Karpas-422 (cell line): ENCODE measurements at places on chromosomes 6 and 20. TPM values are rescaled to one million over a fixed set of nuclear protein-coding genes. Genes with fewer than 3 reads are reported as not detected.

DNA sequence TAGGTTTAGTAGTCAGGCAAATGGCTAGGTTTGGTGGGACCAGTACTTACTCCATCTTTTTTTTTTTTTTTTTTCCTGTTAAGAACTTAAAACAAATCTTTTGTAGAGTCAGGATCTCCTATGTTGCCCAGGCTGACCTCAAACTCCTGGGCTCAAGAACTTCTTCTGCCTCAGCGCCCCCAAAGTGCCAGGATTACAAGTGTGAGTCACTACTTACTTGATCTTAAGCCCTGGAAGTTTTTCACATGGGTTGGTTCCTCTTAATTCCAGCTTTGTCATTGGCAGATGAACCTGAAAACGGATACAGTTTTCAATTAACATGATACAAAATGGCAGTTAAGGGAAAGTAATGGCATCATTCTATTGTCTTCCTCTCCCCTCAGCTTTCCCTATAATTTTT, 179.4 kb upstream of the JAG1 start:
- no peak for DNase-seq
- H3K36me3 ChIP-seq = no peaks in the 10 kb centered on the region
- 0 out of 2 replicates have a peak, but pooled peaks cover 2% of the 10 kb centered on the region for H3K27me3 ChIP-seq
- H3K4me1 ChIP-seq = no peaks in the 10 kb centered on the region

DNA sequence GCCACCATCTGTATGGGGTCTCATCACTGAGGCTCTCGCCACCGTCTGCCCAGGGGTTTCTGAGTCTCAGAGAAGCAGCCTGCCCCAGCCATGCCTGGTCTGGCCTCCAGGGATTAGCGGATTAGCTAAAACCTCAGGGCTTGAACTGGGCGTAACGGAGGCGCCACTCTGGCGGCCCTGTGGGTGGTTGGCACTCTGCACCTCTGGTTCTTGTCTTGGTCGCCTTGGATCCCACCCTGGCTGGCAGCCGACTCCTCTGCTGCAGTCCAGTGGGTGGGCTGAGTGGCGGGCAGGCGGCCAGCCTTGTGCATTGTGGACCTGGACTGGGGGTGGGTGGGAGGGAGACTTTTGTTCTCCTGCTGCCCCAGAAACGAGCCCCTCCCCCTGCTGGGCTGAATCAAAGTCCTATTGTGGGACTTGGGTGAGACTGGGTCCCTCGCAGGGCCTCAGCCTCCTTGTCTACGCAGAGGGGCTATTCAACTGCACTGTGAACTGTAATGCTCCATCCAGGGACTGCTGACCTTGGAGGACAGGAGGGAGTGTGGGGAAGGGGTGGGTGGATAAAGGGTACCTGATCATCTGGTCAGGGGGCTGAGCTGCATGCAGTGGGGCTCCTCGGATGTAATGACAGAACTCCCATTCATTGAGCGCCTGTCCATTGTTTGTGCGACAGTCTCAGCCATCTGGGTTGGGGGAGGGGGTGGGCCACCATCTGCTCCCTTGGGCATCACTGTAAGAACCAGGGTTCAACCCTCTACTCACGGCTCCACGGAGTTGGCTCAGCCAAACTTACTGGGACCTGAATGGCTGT, 23.9 kb downstream of the SUN5 start:
- no peak overlapping the region for H3K4me3 ChIP-seq
- no peak for DNase-seq
- no peaks in the 10 kb centered on the region for H3K27me3 ChIP-seq
- no peak overlapping the region for H3K27ac ChIP-seq
- no peaks in the 10 kb centered on the region for H3K36me3 ChIP-seq
- H3K4me1 ChIP-seq = no peaks in the 10 kb centered on the region

Gene PTPRA
- total RNA-seq = 45.2 and 58.4 TPM in 2 replicates

- H3K27me3 ChIP-seq = no peaks in the 10 kb centered on the region
- peaks cover 63% of the 10 kb centered on the region for H3K36me3 ChIP-seq
- no peak overlapping the region for H3K27ac ChIP-seq
- H3K4me1 ChIP-seq = peaks cover 42% of the 10 kb centered on the region
- peak; percentile 40 for DNase-seq
These were observed 45.0 kb downstream of the GNAS start for GRCh38 chr20:58897488-58897887.

Gene INSM1
- not detected in 2 replicates for total RNA-seq
